ENCODE measurements at places on chromosomes 2 and 18. TPM values are rescaled to one million over a fixed set of nuclear protein-coding genes. Genes with fewer than 3 reads are reported as not detected.
A peak's percentile ranks its signal among the peaks of the same experiment; 100 is the strongest.

DNA sequence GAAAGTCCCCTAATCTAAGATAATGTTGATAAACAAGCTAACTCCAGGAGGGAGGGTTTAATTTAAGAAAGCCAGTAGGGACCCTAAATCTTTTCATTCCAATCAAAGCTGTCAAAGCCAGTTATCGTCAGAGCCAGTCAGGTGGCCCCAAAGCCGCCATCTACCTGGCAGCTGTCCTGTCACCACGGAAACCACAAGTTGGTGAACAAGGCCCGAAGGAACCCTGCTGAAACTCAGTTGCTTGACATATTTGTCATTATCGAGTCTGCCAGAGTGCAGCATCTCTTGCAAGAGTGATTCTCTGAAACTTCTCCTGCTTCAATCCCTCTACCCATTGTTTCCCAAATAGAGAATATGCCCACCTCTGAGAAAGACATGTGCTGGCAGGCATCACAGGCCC, 30.8 kb upstream of the POLE4 start:
- H3K36me3 ChIP-seq = peaks cover 7% of the 10 kb centered on the region
- H3K27ac ChIP-seq = no peak overlapping the region
- H3K4me1 ChIP-seq = no peaks in the 10 kb centered on the region
- DNase-seq = no peak

GRCh38 chr2:161844822-161845221, 220.6 kb downstream of the SLC4A10 start:
- H3K36me3 ChIP-seq = no peaks in the 10 kb centered on the region
- peaks cover 17% of the 10 kb centered on the region for H3K27me3 ChIP-seq
- H3K4me3 ChIP-seq = no peak overlapping the region
- no peaks in the 10 kb centered on the region for H3K4me1 ChIP-seq
- H3K27ac ChIP-seq = no peak overlapping the region

The CNDP1 gene
- total RNA-seq = 0.09 TPM

The CAPN14 gene
- 0.18 TPM for total RNA-seq

- H3K27ac ChIP-seq = no peak overlapping the region
- no peak for DNase-seq
- no peaks in the 10 kb centered on the region for H3K36me3 ChIP-seq
- H3K4me3 ChIP-seq = no peak overlapping the region
- no peaks in the 10 kb centered on the region for H3K27me3 ChIP-seq
Measured at GRCh38 chr2:212428681-212429478, 109.7 kb downstream of the ERBB4 start.

The CDH19 gene
- total RNA-seq = not detected

The UGT1A5 gene
- total RNA-seq = not detected

- H3K36me3 ChIP-seq = peaks cover 39% of the 10 kb centered on the region
- no peak for DNase-seq
- H3K27ac ChIP-seq = peak overlapping the region; percentile 98
- peaks cover 22% of the 10 kb centered on the region for H3K4me1 ChIP-seq
Measured at GRCh38 chr18:79068341-79068936, 755 bp upstream of the ATP9B start.

GRCh38 chr2:105873721-105874120, 129.0 kb downstream of the NCK2 start:
- H3K27ac ChIP-seq = peak overlapping the region; percentile 91
- peak overlapping the region; percentile 34 for H3K4me3 ChIP-seq
- peak; percentile 18 for DNase-seq
- H3K36me3 ChIP-seq = peaks cover 74% of the 10 kb centered on the region
- H3K27me3 ChIP-seq = no peaks in the 10 kb centered on the region

- no peaks in the 10 kb centered on the region for H3K27me3 ChIP-seq
- H3K4me1 ChIP-seq = peaks cover 8% of the 10 kb centered on the region
- no peak overlapping the region for H3K4me3 ChIP-seq
- DNase-seq = no peak
Measured at GRCh38 chr2:28312307-28313219, 80.1 kb upstream of the FOSL2 start.

DNA sequence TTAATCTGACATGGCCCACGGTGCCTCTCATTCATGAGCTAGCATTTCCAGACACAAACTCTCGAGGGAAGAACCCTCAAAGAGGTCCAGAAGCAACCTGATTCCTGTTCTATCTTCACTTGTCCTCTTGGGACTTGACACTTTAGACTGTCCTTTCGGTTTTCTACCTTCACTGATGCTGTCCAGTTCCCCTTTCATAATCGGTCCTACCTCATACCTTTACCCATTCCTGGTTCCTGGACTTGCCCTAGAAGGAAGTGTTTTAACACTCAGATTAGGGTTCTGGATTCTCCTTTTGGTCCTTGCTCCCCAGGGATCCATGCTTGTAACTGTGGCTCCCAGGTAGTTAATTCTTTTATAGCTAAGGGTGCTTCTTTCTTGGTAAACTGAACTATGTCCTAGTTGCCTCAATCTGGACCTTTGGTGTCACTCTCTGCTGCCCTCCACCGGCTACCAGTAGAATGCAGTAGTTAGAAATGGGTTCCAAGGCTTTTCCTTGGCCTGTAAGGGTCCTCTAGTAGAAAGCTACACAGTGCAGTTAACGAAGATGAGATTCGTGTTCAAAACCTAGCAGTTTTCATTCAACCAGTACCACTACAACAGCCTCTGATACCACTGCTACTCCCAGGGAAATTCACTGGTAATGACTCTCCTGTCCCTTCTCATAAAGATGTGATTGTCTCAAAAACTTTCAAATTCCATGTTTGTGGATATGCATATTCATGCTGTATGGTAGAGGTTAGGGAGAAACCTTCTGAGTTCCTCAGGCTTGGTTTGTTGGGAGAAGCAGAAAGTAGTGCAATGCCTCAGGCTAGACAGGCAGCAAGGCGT, 178.1 kb upstream of the CYP26B1 start:
- no peaks in the 10 kb centered on the region for H3K36me3 ChIP-seq
- H3K27me3 ChIP-seq = no peaks in the 10 kb centered on the region
- no peak overlapping the region for H3K4me3 ChIP-seq
- no peak for DNase-seq
- H3K4me1 ChIP-seq = no peaks in the 10 kb centered on the region

- H3K27ac ChIP-seq = peak within 1 kb of the TSS; percentile 99
- H3K27me3 ChIP-seq = no peaks in the 10 kb centered on the region
- DNase-seq = peak; percentile 77
- H3K36me3 ChIP-seq = peaks cover 44% of the 10 kb centered on the region
- peaks cover 69% of the 10 kb centered on the region for H3K4me1 ChIP-seq
- peak within 1 kb of the TSS; percentile 97 for H3K4me3 ChIP-seq
Measured at GRCh38 chr18:3261373-3262233, at the start of gene MYL12B. TSS of gene MYL12B (plus strand) at chr18:3262133. CDS start at chr18:3272899, 10,766 bp downstream.

DNA sequence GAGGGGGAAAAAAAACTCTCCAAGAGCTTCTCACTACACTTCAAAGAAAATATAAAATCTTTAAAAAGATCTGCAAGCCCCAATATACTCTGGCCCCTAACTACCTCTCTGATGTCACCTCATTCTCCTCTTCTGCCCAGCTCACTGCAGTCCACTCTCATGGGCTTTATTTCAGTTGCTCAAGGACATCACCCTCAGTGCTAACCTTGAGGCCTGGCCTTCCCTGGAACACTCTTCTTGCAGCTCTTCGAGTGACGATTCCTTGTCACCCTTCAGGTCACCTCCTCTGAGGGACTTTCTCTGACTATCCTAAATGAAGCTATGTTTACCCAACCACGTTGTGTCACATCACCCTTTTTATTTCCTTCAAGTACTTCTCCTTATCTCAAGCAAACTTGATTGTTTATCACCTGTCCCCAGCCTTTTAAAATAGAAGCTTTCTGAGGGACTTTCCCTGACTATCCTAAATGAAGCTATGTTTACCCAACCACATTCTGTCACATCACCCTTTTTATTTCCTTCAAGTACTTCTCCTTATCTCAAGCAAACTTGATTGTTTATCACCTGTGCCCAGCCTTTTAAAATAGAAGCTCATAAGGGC, 10.4 kb downstream of the RTTN start:
- no peaks in the 10 kb centered on the region for H3K27me3 ChIP-seq
- DNase-seq = no peak
- H3K27ac ChIP-seq = peak overlapping the region; percentile 76
- peaks cover 22% of the 10 kb centered on the region for H3K4me1 ChIP-seq
- peaks cover 64% of the 10 kb centered on the region for H3K36me3 ChIP-seq

DNA sequence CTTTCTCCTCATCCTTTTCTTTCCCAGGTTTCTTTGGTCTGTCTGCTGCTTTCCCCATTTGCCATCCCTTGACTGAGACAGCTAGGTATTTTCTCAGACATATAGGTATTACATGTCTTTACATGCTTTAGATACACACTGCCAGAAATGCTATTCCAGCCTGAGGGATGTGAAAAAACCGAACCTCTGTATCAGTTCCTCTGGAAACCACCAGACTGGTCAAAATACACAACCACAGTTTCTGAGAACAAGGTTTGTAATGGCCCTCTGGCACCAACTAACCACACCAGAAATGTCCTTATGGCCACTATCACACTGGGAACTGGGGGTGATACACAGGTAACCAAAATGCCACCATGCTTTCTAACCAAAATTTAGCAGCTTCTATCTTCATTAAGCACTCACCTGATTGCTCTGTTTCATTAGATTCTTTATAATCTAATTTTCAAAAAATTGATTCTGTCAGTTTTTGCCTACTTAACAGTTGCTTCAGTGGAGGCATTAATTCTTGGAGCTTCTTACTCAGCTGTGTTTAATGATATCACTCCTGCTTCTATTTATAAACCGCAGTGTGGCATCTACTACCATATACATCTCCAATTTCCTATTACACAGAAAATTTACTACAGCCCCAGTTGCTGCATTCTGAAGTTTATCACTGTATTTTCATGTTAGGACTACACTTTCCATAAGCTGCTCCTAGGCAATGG, 243.5 kb downstream of the WDPCP start:
- DNase-seq = no peak
- no peak overlapping the region for H3K27ac ChIP-seq
- no peaks in the 10 kb centered on the region for H3K4me1 ChIP-seq
- no peak overlapping the region for H3K4me3 ChIP-seq

The EN1 gene
- not detected for total RNA-seq

- H3K27ac ChIP-seq = no peak overlapping the region
- DNase-seq = no peak
- H3K4me3 ChIP-seq = no peak overlapping the region
Measured at GRCh38 chr2:69631402-69631801, 12.1 kb downstream of the AAK1 start.

GRCh38 chr2:111705711-111706336, 178.2 kb downstream of the ANAPC1 start:
- peak; percentile 41 for DNase-seq
- peak overlapping the region; percentile 80 for H3K27ac ChIP-seq
- H3K27me3 ChIP-seq = peaks cover 11% of the 10 kb centered on the region
- no peak overlapping the region for H3K4me3 ChIP-seq
- H3K4me1 ChIP-seq = peaks cover 52% of the 10 kb centered on the region
- H3K36me3 ChIP-seq = no peaks in the 10 kb centered on the region

DNA sequence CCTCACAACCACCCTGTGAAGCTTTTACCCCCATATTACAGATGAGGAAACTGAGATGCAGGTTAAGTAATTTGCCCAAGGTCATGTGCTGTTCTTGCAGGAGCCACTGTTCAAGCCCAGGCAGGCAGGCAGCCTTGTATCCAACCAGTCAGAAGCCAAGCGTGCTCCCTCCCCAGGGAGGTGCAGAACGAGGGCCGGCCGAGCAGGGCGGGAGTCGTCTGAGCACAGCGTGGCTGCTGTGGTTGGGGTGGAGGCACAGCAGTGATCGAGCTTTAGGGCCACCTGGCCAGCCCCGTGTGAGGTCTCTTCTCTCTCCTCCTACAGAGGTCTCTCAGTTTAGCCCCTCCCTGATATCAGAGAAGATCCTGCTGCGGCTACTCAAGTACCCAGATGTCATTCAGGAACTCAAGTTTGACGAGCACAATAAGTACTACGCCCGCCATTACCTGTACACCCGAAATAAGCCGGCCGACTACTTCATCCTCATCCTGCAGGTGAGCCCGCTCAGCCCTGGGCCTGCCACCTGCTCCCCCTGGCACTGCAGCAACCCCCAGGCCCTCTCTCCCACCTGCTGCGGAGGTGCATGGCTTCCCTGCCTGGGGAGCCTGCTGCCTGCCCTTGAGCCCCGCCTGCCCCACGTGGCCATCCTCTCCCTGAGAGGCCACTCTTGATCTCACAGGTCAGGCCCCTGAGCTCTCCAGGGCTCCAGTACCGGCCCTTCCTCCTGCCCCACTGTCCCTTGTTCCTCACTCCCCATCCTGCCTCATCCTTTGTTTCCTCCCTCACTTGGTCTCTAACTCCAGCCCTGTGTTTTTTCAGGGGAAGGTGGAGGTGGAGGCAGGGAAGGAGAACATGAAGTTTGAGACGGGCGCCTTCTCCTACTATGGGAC, 17.1 kb upstream of the CNNM3 start:
- no peak overlapping the region for H3K4me3 ChIP-seq
- H3K27me3 ChIP-seq = no peaks in the 10 kb centered on the region
- H3K4me1 ChIP-seq = no peaks in the 10 kb centered on the region

The CD226 gene
- 85.3 TPM for total RNA-seq

DNA sequence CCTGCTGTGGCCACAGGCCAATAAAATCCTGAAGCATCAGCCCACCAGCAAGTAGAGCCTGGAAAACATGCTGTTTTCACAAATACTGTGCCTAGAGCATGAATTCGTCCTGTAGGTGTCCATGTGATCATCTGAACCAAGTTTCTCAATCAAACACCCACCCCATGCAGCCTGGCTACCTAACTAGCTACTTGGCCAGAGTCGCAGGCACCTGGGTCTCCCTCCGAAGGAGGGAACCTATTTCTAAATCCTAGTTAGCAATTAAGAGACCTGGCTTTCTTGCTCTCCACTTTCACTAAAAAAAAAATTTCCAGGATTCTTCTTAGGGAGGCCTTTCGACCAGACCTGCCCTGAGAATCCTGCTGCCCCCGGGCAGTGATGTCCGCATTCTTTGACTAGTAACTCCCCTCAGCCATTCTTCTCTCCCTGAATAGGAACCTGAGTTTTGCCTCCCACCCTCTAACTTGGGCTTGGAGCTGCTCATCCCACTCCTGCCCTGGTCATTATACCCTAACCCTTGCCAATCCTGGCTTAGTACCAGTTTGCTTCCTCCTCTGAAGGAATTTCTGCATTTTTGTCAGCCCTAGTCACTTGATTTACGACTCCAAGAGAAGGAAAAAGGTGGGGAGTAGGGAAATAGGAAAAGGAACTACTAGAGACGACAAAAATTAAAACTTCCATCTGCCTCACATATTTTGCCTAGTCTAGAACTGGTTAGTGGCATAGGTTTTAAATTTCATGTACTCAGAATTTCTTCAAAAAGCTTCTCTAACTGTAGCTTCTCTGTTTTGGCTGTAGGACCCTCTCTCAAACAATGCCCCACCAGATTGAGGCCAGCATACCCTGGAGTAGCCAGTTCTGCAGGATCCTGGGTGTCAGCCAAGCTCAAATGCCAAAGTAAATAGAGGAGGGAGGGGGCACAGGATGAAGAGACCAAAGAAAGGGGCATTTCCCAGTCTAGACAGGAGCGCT, 25.4 kb upstream of the TANK start:
- peak overlapping the region; percentile 9 for H3K27ac ChIP-seq
- no peak overlapping the region for H3K4me3 ChIP-seq
- H3K27me3 ChIP-seq = no peaks in the 10 kb centered on the region
- H3K36me3 ChIP-seq = peaks cover 9% of the 10 kb centered on the region

The USP34 gene
- 89.3 TPM for total RNA-seq

The HRH4 gene
- total RNA-seq = 0.16 TPM

The C2orf66 gene
- 0.25 TPM for total RNA-seq

- H3K4me1 ChIP-seq = peaks cover 6% of the 10 kb centered on the region
- H3K27me3 ChIP-seq = peaks cover 6% of the 10 kb centered on the region
- H3K36me3 ChIP-seq = no peaks in the 10 kb centered on the region
- no peak overlapping the region for H3K27ac ChIP-seq
- no peak overlapping the region for H3K4me3 ChIP-seq
Measured at GRCh38 chr2:234623521-234623991, 126.7 kb upstream of the ARL4C start.

The FNDC4 gene
- total RNA-seq = 0.30 TPM
